ENCODE measurements at places on chromosomes 1 and 21.

DNA sequence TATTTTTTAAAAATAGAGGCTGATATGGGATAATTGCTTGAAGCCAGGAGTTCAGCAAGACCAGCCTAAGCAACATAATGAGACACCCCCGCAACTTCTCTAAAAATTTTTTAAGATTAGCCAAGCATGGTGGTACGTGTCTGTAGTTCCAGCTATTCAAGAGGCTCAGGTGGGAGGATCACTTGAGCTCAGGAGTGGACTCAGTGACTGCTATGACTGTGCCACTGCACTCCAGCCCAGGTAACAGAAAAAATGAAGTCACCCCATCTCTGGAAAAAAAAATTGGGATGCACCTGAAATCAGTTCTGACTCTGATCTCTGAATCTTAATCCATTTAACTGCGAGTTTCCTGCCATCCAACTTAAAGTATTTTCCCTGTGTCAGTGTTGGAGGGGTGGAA, 124.2 kb downstream of the MRPS6 start:
- no peak for DNase-seq

DNA sequence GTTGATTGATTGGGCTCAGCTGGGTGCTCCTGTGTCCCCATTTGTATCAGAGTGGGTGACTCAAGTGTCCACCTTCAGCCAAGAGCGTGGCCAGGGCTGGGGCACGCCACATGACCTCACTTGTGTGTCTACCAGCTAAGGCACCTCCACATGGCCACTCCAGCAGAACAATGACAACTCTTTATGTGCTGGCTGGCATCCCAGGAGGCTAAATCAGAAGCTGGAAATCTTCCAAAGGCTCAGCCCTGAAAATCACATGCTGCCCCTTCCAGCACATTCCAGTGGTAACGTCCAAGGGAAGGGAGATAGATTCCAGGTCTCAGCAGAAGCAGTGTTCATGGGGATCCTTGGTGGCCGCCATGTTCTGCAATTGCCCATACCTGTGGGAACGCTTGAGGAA, 585.5 kb downstream of the AJAP1 start:
- DNase-seq = no peak

DNA sequence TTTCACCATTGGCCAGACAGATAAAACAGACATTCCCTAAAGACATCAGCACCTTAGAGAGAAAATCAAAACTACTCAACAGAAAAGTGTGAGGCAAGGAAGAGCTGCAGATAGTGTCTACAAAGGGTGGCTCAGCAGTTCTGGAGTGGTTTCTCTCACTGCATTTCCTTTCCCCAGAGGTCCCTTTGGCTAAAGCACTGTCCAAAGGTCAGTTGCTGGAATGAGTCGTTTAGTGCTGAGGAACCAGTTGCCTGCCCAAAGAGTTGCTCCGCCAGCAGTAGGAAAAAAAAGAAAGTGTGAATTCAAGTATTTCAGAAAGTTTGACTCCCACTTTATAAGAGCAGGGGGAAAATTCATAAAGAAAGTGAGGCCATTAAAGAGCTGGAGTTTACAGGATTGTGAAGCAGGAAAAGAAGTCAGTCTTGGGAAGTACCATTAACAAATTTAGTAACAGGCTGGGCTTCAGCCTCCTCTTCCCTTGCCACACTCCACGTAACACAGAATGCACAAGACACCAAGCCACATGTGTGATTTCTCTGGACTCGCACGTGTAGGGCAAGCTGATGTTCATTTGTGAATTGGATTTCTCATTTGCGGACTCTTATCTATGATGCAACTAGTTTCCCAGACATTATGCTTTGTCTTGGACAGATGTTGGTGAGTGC, 122.2 kb downstream of the RUNX1 start:
- no peak for DNase-seq

DNA sequence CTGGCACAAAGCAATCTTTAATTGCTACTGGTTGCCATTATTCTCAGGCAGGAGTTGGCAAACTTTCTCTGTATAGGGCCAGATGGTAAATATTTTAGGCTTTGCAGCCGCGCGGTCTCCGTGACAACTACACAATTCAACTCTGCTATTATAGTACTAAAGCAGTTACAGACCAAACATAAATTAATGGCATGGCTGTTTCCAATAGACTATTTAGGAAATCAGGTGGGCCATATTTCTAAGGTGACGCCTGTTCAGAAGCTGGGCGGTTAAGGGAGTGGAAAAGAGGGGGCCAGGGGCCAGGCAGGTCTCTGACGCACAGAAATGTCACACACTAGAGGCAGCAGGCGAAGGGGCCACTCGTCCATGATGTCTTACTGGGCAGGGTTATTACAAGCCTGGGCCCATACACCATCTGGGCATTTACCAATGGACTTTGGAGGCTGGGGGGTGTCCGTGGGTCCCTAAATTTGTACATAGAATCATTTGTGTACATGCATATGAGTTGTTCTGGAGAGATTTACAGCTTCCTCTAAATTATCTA, 80.1 kb downstream of the STUM start:
- no peak for DNase-seq

- no peak for DNase-seq
Measured at GRCh38 chr1:209382231-209383100, 201.0 kb upstream of the CAMK1G start.

- no peak for DNase-seq
Measured at GRCh38 chr1:6585081-6585722, 5.4 kb downstream of the ZBTB48 start.

- peak; percentile 83 for DNase-seq
Measured at GRCh38 chr21:33127154-33127867, 57.4 kb downstream of the OLIG1 start.

GRCh38 chr1:148315071-148315811, 163.2 kb upstream of the NBPF11 start:
- no peak for DNase-seq

- no peak for DNase-seq
Measured at GRCh38 chr1:112594208-112594876, 24.6 kb downstream of the ST7L start.

DNA sequence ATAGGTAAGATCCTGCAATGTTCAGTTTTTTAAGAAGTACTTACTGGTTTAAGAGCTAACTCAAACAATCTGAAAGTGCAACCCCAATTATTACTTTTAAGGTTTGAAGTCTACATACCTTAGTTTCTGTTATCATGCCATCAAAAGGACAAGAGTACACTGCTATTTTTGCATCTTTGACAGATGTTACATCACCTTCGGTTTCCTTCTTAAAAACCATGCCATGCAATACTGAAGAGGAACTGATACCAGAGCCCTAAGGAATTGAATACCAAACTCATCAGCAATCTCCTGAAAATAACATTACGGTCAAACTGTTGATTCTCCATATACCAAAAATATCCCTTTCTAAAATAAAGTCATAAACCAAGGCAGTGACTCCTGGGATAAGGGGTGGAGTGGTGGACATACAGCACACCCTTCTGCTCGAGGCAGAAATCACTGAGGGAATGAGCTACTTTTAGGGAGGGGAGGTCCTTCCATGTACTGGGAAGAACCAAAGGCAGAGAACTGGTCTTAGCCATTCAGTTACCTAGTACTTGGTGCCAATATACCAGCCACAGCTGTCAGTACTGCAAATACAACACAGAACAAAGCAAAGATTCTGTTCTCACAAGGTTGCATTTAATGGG, 8.5 kb downstream of the CCT8 start:
- no peak for DNase-seq

- DNase-seq = peak; percentile 50
Measured at GRCh38 chr1:62144238-62144831, 50.3 kb upstream of the L1TD1 start.

- DNase-seq = no peak
Measured at GRCh38 chr1:170711682-170712081, 47.8 kb downstream of the PRRX1 start.

GRCh38 chr1:52707927-52708655, 9.9 kb upstream of the COA7 start:
- no peak for DNase-seq

GRCh38 chr1:152646656-152647055, 16.5 kb upstream of the LCE2D start:
- DNase-seq = no peak

- DNase-seq = no peak
Measured at GRCh38 chr1:208868554-208868953, 624.4 kb upstream of the PLXNA2 start.

DNA sequence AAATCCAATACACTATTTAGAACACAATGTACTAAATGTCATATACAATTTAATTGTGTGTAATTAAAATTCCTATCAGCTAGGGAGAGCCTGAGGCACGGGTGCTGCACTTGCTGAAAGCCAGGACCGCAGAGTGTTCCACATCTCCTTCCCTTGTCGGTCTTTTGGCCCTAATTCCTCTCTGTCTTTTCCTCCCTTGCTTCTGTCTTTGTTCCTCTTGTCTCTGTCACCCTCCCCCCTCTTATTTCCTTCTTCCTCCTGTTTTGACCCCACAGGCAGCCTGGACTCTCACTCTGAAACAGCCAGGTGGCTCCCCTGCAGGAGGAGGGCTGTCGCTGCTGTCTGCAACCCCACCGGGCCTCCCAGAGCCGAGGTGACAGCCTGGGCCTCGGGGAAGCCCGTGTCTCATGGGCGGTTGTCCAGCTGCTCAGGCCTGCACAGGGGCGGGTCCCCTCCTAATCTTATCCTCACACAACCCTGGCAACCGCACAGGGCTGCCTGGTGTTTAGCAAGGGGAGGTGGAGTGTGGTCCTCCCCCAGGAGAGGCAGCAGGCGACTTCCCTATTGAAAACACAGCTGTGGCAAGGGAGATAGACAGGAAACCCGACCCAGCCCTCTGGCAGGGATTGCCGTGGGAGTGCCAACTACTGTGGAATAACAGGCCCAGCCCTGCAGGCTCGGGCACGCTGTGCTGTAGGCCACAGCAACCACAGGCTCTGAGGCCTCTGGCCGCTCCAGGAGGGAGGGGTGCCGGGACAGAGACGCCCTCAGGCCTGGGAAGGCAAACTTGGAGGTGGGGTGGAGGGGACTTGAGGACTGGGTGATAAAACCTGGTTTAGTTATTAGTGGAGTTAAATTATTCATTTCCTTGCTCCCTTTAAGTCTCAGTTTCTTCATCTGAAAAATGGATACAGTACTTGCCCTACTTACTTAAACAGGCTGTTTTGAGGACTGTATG, 68.8 kb upstream of the WDR26 start:
- DNase-seq = peak; percentile 55

DNA sequence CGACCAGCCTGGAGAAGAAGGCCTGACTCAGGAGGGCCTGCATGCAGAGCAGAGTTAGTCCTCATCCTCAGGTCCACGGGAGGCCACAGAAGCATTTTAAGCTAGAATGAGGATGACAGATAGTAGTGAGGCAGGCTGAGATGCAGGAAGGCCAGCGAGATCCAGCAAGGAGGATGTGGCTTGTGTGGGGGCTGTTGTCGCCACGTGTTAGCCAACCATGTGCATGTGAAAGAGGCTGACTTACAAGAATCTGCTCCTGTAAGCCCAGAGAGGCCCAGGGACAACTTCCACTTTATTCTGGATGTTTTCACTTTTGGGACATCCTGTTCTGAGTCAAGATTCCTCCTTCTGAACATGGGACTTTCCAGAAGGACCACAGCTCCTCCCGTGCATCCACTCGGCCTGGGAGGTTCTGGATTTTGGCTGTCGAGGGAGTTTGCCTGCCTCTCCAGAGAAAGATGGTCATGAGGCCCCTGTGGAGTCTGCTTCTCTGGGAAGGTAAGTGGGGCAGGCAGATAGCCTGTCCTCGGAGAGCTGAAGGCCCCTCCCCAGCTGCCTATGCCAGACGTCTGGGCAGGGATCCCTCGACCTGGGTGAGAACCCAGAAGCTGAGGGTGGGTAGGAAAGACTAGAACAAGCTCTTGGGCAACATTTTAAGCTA, at the start of gene SLAMF8:
Gene SLAMF8 (plus strand): TSS at position 433 of the 661 bp plus-strand sequence. CDS start 26 bp downstream, at position 459.
- no peak for DNase-seq

DNA sequence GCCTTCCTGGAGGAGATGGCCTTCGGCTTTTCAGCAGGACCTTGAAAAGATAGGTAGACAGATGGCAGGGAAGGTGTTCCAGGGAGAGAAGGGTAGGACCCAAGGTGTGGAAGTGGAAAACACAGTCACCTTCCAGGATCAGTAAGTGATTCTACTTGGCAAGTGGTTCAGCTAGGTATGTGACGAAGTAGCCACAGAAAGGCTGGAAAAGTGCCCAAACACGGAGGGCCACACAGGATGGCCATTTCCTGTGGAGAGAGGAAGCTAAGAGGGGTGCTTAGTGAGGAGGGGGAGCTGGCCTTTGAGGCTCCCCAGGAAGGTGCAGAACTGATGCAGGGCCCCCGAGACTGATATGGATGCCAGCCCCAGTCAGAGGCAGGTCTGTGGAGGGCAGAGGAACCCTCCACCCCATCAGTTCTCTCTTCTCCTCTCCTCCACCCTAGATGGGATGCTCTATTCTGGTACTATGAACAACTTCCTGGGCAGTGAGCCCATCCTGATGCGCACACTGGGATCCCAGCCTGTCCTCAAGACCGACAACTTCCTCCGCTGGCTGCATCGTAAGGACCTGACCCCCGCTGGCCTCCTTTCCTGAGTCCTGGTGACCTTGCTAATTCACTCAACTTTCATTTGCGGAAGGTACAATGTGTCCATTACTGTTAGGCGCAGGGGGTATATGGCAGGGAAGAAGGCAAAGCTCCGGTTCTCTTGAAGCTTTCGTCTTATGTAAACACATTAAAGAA, 6.8 kb downstream of the SEMA4A start:
- no peak for DNase-seq

DNA sequence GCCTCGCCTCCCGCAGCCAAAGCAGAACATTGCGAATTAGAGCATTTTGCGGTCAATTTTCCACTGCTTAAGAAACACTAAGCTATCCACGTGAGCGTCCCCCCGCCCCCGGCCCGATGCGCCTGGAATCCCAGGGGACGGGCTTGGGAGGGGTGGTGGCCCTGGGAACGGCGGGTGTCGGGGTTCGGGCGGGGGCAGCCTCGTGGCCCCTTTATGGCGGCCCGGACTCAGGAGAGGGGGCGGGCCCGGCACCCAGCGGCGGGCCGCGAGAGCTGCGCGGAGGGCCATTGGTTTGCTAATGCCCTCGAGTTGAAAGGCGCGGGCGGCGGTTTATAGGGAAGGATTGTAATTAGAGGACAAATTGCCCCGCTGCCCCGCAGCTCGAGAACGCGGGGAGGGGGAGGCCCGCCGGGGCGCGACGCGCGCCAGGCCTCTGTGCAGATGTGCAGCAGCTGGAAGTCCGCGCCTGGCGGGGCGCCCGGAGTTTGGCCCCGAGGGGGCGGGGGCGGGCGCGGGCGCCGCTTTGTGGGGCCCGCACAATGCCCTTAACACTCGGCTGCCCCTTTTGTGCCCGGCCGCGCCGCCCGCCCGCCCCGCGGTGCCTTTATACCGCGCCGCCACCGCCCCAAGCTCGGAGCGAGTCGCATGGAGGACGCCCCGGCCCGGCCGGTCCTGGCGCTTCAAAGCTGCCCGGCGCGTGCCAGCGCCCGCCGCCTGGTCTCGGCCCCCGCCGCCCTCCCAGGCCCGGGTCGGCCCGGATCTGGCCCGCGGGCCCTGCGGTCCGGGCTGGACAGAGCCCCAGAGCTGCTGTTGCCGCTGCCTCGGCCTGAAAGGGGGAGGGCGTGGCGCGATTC, 1.9 kb upstream of the HES3 start:
- peak; percentile 48 for DNase-seq

GRCh38 chr1:84996846-84997666, at the start of gene MCOLN2:
Gene MCOLN2 (minus strand): TSS chr1:84997113. CDS start chr1:84996872, 241 bp downstream.
- peak; percentile 73 for DNase-seq

- DNase-seq = no peak
Measured at GRCh38 chr1:110035236-110035752, 870 bp downstream of the STRIP1 start.

- no peak for DNase-seq
Measured at GRCh38 chr1:229278120-229278741, 7.3 kb downstream of the RAB4A start.

All from nephron progenitor cell (in vitro differentiated cells).